Stimulated activated CD4-positive, alpha-beta T cell treated with anti-CD3 and anti-CD28 coated beads, Interleukin-2, amount 100 ng/mL, for 4 hours (primary cell): ENCODE measurements at places on chromosomes 5 and 9.

GRCh38 chr9:95103281-95103771 is 214.2 kb downstream of the FANCC start:
- no peak for DNase-seq

- no peak for DNase-seq
Measured at GRCh38 chr9:136763649-136764035, 676 bp downstream of the LCN15 start.

DNA sequence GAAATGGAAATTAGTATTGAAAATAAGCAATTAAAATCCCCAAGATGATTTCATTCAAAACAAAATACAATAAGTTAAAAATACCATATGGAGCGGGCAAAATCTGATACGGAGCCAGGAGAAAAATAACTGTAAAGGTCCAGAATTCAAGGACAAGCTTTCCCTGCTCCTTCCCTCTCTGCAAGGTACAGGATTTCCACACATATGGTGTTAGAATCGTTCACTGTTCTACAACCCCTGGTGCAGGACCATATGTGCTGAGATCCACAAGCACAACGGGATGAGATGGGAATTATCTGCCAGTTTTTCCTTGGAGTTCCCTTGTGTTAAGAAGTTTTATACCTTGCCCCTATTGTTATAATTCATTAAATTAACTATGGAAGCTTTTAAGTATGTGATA is 94.7 kb upstream of the DMAC1 start:
- DNase-seq = no peak

DNA sequence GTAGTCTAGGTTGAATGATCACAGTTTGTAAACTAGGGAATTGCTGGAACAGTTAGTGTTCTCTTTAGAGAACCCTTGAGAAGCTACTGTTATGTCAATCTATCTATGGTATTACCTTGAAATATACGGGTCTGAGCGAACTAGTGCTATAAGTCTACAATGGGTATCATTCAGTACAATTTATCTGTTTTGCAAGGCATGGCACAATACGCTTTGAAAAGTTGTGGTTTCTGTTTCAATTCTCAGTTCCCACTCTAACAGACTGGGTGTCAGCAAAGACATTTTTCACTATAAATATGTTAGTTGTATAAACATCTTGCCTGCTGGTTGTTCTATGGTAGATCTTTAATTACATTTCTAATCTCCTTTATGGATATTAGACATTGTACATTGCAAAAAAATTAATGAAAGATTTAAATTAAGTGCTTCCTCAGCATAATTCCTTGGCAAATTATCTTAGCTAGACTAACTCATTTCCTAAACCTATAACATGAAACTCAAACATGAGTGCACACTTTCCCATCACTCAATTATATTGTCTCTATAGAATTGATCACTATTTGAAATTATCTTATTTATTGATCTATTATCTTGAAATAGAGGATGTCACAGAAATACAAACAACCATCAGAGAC is 24.9 kb upstream of the SLCO6A1 start:
- no peak for DNase-seq

GRCh38 chr5:38806775-38807258 is 39.0 kb upstream of the OSMR start:
- DNase-seq = no peak

GRCh38 chr5:50717651-50718050 is 51.2 kb downstream of the PARP8 start:
- DNase-seq = no peak
